ENCODE measurements at places on chromosomes 16 and 17.

GRCh38 chr16:85698935-85699558, 10.3 kb upstream of the GINS2 start:
- no peak for DNase-seq

GRCh38 chr16:82701442-82701955, 74.7 kb downstream of the CDH13 start:
- DNase-seq: no peak

GRCh38 chr16:56888806-56889205, 23.8 kb downstream of the SLC12A3 start:
- DNase-seq: no peak

GRCh38 chr17:50514936-50515702, 6.9 kb downstream of the MYCBPAP start:
- no peak for DNase-seq

- no peak for DNase-seq
Observed at GRCh38 chr16:967077-967541, 3.7 kb downstream of the LMF1 start.

DNA sequence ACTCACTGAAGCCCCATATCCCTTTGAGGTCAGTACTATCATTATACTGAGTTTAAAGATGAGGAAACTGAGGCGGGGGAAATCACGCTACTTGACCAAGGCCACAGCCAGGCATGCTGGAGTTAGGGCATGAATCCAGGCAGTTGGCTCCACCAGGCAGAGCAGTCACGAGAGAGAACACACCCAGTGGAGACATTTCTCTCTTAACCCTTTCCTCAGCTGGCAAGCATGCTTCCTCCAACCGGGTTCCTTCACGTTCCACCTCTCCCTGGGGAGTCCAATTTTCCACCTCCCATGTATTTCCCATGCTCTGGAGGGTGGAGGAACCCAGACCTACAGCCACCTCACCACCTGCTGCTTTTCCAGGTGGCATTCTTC, 32.8 kb downstream of the VAC14 start:
- DNase-seq: no peak

DNA sequence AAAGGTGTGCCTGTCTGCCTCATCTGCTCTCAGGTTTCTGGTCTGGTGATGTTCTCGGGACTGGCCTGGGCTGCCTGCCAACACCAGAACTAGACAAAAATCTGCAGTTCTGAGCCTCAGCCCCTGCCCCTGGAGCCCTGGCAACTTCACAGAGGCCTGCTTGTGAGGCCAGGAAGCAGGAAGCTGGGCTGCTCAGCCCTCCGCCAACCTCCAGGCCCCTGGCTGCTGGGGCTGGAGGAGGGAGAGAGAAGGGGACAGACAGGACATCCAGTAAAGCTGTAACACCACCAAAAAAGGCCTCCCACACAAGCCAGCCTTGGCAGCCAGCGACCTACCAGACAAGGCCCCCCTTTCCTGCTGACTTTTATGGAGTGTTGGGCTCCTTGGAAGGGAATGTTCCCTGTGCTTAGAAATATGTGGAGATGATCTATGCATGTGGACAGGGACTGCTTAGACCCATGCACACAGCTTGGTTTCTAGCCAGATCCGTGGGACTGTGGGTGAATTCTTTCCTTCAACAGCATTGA, 157.6 kb downstream of the XYLT1 start:
- no peak for DNase-seq

- no peak for DNase-seq
Observed at GRCh38 chr17:75077496-75078283, 10.1 kb upstream of the SLC16A5 start.

GRCh38 chr16:26988186-26988585, 78.5 kb upstream of the C16orf82 start:
- DNase-seq: no peak

DNA sequence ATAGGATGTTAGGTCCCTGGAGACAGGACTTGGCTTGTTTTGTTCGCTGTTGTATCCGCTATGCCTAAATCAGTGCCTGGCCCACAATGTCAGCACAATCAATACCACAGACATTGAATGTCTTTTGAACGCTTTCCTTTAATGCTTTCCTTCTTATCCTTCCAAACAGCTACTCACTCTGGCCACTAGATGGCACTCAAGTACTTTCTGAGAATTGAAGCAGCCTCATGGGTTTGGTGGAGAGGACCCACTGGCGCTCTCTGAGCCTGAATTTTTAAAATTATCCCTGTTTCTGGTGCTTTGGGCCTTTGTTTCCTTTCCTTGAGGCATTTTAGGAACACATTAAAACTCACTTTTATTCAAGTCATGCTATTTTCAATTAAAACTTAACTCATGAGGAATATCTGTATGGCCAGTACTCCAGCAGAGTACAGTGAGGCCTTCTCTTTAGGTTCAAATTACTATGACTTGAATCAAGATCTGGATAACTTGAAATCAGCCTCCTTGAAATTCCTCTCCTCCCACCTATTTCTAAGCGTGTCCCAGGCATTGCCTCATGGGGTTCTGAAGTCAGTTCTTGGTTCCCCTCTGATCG, 3.2 kb upstream of the NLRP1 start:
- no peak for DNase-seq

DNA sequence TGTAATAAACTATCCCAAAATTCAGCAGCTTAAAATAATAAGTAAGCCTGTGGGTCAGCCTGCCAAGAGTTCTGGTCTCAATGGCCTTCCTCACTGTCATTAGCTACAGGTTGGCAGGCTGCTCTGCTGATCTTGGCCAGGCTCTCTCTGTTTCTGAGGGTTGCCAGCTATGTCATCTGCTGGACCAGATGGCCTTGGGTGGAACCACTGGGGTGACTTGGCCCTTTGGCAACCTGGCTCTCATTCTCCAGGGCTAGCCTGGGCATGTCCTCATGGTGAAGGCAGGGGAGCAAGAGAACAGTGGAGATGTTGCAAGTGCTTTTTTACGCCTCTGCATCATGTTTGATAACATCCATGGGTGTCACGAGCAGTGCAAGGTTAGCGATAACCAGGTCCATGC, 13.9 kb downstream of the ITGAM start:
- DNase-seq: no peak

DNA sequence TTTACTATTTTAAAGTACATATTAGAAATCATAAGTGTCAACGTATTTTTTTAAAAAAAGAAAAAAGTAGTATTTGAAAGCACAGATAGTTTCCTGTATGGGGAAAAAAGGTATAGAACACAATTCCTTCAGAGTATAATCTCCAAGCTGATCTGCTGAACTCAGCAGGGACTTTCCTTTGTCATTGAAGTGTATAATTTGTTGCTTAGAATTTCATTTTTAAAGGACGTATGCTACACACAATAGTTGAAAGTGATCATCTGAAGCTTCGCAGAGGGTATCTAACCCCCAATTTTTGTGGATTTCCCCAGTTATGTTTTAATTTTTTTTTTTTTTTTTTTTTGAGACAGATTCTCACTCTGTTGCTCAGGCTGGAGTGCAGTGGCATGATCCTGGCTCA, 20.2 kb upstream of the MAPT start:
- DNase-seq: no peak

- DNase-seq: no peak
Observed at GRCh38 chr16:83940630-83941378, 12.2 kb upstream of the OSGIN1 start.

GRCh38 chr16:82023206-82023605, 11.8 kb upstream of the HSD17B2 start:
- DNase-seq: no peak

GRCh38 chr17:19369107-19369778, 6.7 kb upstream of the B9D1 start:
- DNase-seq: no peak

DNA sequence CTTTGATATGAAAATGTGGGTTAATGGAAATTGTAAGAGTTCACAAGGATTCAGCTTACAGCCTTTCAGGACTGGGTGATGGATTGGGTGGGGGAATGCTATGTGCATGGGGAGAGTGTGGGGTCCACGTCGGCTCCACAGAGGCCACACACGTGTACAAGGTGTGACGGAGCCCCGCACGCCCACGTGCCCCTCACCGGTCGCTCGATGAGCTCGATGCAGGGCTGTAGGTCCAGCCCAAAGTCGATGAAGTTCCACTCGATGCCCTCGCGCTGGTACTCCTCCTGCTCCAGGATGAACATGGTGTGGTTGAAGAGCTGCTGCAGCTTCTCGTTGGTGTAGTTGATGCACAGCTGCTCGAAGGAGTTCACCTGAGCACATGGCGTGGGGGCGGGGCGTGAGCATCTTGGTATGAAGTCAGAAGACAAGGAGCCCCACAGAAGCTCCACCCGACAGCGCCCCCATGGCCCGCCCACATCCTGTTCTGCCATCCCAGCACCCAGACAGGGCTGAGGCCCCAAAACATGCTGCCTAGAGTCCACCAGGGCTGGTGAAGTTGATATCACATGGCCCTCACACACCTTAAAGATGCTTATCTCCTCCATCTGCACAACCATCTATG, 99.1 kb downstream of the MYH11 start:
- DNase-seq: no peak

- no peak for DNase-seq
Observed at GRCh38 chr17:35148144-35148543, 527 bp downstream of the UNC45B start.

DNA sequence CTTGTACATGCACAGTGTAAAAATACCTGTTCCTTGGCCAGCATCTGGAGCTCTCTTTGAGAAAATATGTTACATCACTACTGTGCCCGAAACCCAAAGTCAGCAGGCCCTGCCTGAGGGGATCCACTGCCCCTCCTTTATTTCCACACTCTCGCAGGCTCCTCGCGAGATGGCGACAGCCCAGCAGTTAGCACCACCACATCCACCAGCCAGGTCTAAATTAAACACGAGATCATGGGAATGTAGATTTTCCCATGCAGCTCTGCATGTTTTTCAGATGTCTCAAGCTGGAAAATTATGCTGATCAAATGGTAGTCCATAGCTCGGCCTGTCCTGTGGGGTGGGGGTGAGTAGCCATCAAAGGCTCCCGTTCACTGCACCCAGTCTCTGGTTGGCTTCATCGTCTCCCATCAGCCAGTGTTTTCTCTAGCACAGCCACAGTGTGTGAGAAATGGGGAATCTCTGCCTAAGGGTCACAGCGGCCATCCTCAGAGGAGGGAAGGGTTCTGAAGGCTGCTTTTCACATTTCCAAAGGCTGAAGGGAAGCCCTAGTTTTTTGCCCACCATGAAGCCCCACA, 34.7 kb downstream of the EPN2 start:
- no peak for DNase-seq

DNA sequence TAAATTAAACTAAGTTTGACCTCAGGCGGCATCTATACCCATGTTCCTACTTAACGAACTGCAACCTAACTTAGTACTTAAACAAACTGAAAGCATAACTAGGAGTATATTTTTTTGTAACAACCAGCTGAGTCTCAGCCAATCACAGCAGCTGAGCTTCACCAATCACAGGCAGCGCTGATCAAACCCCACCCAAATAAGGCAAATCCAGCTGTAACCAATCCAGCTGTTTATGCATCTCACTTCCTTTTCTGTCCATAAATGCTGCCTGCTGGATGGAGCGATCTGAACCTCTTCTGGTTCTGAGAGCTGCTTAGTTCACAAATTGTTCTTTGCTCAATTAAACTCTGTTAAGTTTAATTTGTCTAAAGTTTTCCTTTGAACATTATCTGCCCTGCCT, 131.3 kb downstream of the PMP22 start:
- no peak for DNase-seq

DNA sequence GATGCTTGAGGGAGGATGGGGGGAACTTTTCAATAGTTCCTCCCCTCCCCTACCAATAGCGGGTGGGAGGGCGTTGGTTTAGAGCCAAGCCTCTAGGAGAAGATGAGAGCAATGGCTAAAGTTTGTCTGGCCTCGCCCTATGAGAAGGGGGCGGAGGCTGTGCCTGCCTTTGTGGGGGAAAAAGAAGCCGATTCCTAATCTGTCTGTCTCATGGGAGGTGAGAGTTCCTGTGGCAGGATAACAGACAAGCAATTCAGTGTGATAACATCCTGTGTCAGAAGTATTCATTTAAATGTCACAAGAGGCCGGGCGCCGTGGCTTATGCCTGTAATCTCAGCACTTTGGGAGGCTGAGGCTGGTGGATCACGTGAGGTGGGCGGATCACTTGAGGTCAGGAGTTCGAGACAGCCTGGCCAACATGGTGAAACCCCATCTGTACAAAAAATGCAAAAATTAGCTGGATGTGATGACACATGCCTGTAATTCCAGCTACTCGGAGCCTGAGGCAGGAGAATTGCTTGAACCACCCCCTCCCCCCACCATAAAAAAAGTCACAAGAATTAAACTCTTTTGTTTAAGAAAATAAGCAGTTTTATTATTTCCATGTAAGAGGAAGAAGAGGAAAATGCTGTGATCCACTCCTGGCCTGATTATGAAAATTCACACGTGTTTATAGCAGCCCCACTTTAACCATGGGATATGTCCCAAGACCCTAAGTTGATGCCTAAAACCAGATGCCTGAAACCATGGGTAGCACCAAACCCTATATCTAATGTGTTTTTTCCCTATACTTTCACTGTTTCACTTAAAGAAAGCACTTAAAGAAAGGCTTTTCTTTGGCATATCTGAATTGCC, 1.7 kb downstream of the SLFN5 start:
- DNase-seq: peak; percentile 77

- no peak for DNase-seq
Observed at GRCh38 chr16:12092544-12092921, 116.0 kb downstream of the SNX29 start.

GRCh38 chr17:36942631-36943125, 5.4 kb downstream of the LHX1 start:
- DNase-seq: no peak

DNA sequence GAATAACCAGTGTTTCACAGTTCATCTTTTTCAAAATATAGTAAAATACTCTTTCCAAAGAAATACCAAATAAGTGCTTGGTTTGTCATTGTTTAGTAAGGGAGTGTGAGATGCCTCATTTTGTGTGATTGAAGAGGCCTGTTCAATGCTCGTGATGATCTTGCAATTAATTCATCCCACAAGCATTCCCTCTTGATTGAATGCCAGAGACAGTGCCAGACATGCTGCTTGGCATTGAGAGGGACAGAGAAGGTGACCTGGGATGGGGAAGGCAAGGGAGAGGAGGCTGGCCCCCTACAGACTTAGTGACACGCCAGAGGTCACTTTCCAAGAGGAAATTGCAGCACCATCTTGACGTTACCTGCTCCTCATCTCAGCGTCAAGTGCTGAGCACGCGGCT, 49.3 kb downstream of the CLEC16A start:
- no peak for DNase-seq

DNA sequence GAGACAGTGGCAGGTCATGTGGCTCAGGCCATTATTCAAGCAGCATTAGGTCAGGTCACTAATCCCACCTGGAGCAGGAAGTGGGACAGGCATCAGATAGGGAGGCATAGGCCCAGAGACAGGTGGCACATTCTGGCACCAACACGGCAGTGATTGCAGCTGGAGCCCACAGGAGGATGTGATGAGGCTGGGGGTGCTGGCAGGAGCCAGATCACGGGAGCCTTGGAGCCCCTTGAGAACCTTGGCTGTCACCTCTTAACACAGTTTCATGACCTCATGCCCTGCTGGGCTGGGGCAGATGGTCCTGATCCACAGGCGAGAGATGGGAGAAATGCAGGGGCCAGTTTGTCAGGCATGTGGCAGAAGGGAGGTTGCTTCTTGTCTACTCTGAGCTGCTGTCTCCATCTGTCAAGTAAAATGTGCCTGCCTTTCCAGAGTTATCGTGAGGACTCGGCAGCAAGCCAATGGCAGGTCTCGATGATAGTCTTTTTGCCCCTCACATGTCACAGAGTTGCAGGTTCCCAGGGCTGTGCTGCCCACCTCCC, 109.6 kb downstream of the CLEC16A start:
- no peak for DNase-seq

- DNase-seq: no peak
Observed at GRCh38 chr16:21302454-21302853, 24.4 kb upstream of the CRYM start.
